CD4-positive, alpha-beta memory T cell (primary cell): ENCODE measurements at places on chromosomes 4 and X.
A peak's percentile ranks its signal among the peaks of the same experiment; 100 is the strongest.

DNA sequence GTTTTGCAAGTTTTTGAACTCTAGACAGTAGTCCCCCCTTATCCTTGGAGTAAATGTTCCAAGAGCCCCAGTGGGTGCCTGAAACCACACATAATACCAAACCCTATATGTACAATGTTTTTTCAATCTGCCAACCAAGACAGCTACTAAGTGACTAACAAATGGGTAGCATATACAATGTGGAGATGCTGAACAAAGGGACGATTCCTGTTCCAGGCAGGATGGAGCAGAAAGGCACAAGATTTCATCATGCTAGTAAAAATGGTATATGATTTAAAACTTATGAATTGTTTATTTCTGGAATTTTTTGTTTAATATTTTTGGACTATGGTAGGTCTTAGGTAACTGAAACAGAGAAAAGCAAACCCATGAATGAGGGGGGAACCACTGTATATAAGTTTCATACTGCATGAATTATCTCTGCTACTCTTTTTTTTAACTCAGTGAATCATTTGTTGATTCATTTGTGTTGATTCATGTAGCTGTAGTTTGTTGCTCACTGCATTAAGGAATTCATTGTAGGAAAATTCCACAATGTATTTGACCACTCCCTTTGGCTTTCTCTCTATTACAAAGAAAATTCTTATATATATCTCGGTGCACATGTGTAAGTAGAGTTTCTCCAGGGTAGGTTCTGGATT lies 21.9 kb upstream of the ANXA3 start:
- no peaks in the 10 kb centered on the region for H3K27me3 ChIP-seq
- DNase-seq: no peak
- no peaks in the 10 kb centered on the region for H3K36me3 ChIP-seq
- H3K27ac ChIP-seq: no peak overlapping the region

GRCh38 chr4:153083447-153083947 lies 120.7 kb upstream of the TRIM2 start:
- H3K27me3 ChIP-seq: no peaks in the 10 kb centered on the region
- no peak overlapping the region for H3K4me3 ChIP-seq
- no peaks in the 10 kb centered on the region for H3K36me3 ChIP-seq
- H3K4me1 ChIP-seq: peaks cover 57% of the 10 kb centered on the region
- DNase-seq: peak; percentile 56

- no peak overlapping the region for H3K27ac ChIP-seq
- no peak for DNase-seq
- H3K4me1 ChIP-seq: no peaks in the 10 kb centered on the region
- H3K27me3 ChIP-seq: no peaks in the 10 kb centered on the region
- H3K4me3 ChIP-seq: no peak overlapping the region
- H3K36me3 ChIP-seq: no peaks in the 10 kb centered on the region
These were observed 232.1 kb upstream of the F9 start for GRCh38 chrX:139298437-139298836.

DNA sequence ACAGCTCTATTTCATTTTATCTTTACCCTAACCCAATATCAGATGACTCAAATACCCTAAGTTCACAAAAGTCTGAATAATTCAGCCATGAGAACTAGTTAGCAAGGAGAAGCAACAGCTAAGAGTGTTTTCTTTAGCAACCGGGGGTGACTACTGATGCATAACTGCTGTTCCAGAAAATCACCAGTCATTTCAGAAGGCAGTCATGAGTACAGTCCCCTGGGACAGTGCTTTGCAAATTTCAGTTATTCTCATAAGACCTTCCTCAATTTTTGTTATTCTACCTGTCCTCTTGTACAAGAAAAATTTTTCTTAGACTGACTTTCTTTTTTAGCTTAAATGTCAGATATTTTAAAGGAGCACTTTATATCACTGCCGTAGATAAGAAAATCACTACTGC lies 16.4 kb downstream of the BANK1 start:
- H3K36me3 ChIP-seq: no peaks in the 10 kb centered on the region
- no peak overlapping the region for H3K27ac ChIP-seq
- DNase-seq: no peak
- H3K27me3 ChIP-seq: no peaks in the 10 kb centered on the region
- H3K4me1 ChIP-seq: no peaks in the 10 kb centered on the region
- H3K4me3 ChIP-seq: no peak overlapping the region

DNA sequence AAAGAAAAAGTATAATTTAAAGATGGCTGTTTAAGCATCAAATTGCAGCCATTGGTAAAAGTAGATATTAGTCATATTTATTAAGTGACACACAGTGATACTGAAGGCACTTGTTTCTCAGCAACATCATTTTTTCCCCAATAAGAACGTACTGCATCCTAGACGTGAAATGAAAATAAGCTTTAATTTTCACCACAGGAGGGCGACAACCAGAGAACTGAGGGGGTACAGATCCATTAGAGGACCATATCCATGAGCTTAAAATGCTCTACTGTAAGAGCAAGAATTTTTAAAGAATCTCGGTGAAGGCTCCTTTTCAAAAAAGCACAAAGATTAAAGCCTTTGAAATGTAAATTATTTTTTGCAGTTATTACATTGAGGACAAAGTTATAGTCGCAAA lies 33.4 kb downstream of the FRG1 start:
- no peak for DNase-seq
- H3K27ac ChIP-seq: no peak overlapping the region
- H3K4me3 ChIP-seq: no peak overlapping the region
- H3K36me3 ChIP-seq: no peaks in the 10 kb centered on the region

- no peaks in the 10 kb centered on the region for H3K4me1 ChIP-seq
- no peaks in the 10 kb centered on the region for H3K36me3 ChIP-seq
- DNase-seq: no peak
- no peaks in the 10 kb centered on the region for H3K27me3 ChIP-seq
- H3K27ac ChIP-seq: no peak overlapping the region
These were observed 20.2 kb upstream of the GBA3 start for GRCh38 chr4:22672519-22672918.

DNA sequence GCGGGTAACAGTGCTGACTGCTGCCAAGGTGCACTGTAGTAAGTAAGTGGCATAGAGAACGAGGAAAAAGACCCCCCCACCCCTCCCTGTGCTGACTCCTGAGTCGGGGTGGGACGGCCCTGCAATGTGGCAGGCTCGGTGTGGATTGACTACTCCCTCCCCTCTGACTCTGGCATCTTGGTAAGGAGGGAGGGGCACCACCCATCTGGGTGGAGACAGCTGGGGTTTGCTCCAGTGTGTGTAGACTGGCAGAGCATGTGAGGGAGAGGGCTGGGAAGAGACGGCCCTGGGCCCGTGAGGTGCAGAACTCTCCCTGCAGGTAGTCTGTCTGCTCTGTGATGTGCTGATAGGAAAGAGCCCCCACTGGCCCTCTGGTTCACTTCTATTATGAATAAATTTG lies 31.0 kb downstream of the NSG1 start:
- no peak overlapping the region for H3K4me3 ChIP-seq
- H3K36me3 ChIP-seq: peaks cover 17% of the 10 kb centered on the region

DNA sequence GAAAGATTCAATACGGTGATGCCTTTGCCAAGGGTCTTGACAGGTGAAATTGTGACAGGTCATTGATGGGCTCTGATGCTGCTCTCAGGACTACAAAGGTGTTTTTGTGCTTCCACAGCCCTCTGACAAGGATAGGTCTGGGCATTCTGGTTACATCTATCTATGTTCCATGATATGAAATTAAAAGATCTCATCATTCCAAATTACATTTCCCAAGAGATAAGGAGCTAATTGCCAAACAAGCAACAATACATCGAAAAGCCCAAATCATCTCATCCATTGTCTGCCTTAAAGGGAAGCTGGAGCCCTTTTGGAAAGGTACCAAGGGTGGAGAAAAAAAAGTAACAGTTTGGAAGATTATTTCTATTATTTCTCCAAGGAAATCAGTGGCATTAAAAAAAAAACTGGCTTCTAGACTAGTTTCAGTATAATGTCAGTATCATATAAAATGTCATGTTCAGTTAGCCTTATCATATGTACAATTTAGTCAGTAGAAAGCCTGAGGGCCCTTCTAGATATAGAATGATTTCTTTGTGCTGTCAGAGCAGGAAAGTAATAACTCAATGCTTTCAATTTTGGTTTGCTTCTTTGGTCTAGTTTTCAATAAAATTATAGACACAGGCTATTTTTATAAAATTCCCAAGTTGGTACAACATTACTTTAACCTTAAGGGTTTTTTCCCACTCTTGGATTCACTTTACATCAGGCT lies 224.5 kb upstream of the GPRIN3 start:
- DNase-seq: no peak
- H3K27ac ChIP-seq: no peak overlapping the region
- no peaks in the 10 kb centered on the region for H3K36me3 ChIP-seq
- H3K4me3 ChIP-seq: no peak overlapping the region

DNA sequence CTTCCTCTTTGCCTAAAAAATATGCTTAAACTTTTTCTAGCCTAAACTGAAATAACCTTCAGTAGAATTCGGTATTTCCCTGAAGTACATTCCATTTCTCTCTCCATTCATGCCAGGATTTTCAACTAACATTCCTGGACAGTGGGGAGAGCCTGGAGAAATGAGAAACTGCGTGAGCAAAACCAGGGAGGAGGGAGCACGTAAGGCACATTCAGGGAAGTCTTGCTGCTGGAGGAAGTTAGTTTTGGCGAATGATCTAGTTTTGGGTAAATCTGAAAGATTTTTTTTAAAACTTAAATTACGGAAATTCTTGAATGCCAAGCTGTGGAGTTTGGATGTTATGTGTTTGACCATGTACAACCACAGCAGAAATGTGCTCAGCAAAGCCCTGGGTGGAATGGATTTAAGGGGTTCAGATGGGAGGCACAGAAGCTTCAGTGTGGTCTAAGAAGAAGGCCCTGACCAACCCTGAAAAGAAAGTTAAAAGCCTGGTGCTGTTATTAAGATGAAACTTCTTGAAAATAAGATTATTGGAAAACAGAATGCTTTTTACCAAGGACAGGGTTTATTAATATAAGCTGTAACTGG lies 347.8 kb downstream of the ANK2 start:
- H3K4me1 ChIP-seq: no peaks in the 10 kb centered on the region
- no peak overlapping the region for H3K4me3 ChIP-seq
- DNase-seq: no peak
- H3K36me3 ChIP-seq: no peaks in the 10 kb centered on the region

GRCh38 chrX:56975611-56976010 lies 19.7 kb downstream of the SPIN3 start:
- DNase-seq: no peak
- H3K4me3 ChIP-seq: no peak overlapping the region
- H3K36me3 ChIP-seq: no peaks in the 10 kb centered on the region
- H3K27me3 ChIP-seq: no peaks in the 10 kb centered on the region

DNA sequence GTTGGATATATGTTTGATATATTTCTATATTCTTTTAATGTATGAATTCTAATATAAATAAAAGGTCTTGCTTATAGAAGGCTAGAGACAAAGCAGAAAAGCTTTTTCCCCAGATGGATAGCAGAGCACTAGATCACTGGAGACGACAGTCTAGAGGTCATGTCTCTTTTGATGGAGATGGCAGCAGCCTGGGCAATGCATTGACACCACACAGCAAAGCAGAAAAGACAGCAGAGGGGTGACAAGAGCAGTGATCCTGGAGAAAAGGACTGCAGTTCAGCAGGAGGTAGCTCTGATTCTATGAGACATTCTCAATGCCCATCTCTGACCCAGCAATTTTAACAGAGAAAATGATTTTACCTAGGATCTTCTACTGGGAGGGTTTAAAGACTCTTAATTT lies 210.6 kb downstream of the DTHD1 start:
- no peak overlapping the region for H3K4me3 ChIP-seq
- no peaks in the 10 kb centered on the region for H3K27me3 ChIP-seq
- H3K36me3 ChIP-seq: no peaks in the 10 kb centered on the region
- DNase-seq: no peak
- no peaks in the 10 kb centered on the region for H3K4me1 ChIP-seq

- DNase-seq: no peak
- no peaks in the 10 kb centered on the region for H3K27me3 ChIP-seq
- no peaks in the 10 kb centered on the region for H3K36me3 ChIP-seq
- no peak overlapping the region for H3K27ac ChIP-seq
- peaks cover 2% of the 10 kb centered on the region for H3K4me1 ChIP-seq
These were observed 372.0 kb upstream of the GATB start for GRCh38 chr4:152132776-152133175.

DNA sequence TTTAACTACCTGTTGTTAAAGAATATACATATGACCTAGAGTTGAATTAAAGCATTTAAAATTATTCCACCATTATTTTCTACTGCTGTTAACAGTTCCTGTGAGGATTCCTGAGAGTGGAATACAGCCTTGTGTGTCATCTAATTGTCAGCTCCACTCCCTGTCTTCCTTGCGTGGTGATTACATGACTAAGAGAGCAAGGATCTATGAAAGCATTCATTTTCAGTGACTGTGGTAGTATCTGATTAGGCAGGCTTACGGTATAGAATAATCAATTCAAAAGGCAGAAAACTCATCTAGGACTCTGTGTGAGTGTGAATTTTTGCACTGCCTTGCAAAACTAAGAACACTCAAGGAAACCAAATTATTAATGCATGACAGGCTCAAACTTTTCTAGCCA lies 577.8 kb downstream of the SH3BGRL start:
- H3K4me1 ChIP-seq: no peaks in the 10 kb centered on the region
- H3K4me3 ChIP-seq: no peak overlapping the region
- no peak for DNase-seq

DNA sequence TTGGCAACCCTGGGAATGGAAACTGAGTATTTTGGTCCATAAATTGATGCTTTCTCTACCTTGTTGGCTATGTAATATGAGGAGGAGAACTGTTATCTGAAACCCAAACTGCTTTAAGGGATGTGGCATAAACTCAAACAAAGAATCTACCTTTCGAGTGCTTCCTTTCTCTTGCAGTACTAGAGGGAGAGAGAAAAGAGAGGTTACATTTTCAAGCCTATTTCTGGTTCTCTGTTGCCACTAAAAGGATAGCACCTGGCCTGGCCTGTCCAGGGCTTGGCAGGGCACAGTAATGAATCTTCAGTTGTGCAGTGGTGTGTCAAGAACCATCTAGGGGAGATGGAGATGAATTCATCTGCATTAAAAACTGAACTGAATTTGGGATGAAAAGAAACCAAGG lies 308.6 kb downstream of the PTTG2 start:
- no peak overlapping the region for H3K27ac ChIP-seq
- no peak for DNase-seq
- no peaks in the 10 kb centered on the region for H3K4me1 ChIP-seq
- no peak overlapping the region for H3K4me3 ChIP-seq

GRCh38 chrX:110415440-110416170 lies 57.0 kb downstream of the RTL9 start:
- H3K27ac ChIP-seq: no peak overlapping the region
- H3K4me3 ChIP-seq: no peak overlapping the region
- no peaks in the 10 kb centered on the region for H3K36me3 ChIP-seq
- H3K4me1 ChIP-seq: no peaks in the 10 kb centered on the region
- no peak for DNase-seq

GRCh38 chr4:102586644-102587021 lies 85.5 kb downstream of the NFKB1 start:
- H3K4me1 ChIP-seq: peaks cover 73% of the 10 kb centered on the region
- no peaks in the 10 kb centered on the region for H3K27me3 ChIP-seq
- H3K36me3 ChIP-seq: peaks cover 8% of the 10 kb centered on the region
- H3K4me3 ChIP-seq: no peak overlapping the region

DNA sequence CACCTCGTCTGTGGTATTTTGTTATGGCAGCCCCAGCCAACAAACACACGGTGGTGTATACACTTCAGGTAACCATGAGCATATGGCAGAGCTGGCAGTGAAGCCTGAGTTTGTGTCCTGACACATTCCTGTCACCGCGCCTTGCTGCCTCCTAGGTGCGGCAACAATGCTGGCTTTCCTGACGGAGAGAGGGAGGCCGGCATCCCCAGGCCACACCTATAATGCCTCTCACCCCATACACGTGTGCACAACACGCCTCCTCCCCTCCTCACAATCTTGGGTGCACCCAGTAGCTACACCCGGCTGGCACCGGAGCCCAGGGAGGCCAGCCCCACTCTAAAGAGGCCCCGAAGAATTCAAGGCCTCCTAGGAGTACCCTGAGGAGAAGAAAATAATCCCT lies 158.5 kb downstream of the NSUN7 start:
- DNase-seq: no peak
- no peak overlapping the region for H3K4me3 ChIP-seq
- no peaks in the 10 kb centered on the region for H3K27me3 ChIP-seq
- no peak overlapping the region for H3K27ac ChIP-seq
